ENCODE measurements at places on chromosomes 12 and 14. TPM values are rescaled to one million over a fixed set of nuclear protein-coding genes. Genes with fewer than 3 reads are reported as not detected.

DNA sequence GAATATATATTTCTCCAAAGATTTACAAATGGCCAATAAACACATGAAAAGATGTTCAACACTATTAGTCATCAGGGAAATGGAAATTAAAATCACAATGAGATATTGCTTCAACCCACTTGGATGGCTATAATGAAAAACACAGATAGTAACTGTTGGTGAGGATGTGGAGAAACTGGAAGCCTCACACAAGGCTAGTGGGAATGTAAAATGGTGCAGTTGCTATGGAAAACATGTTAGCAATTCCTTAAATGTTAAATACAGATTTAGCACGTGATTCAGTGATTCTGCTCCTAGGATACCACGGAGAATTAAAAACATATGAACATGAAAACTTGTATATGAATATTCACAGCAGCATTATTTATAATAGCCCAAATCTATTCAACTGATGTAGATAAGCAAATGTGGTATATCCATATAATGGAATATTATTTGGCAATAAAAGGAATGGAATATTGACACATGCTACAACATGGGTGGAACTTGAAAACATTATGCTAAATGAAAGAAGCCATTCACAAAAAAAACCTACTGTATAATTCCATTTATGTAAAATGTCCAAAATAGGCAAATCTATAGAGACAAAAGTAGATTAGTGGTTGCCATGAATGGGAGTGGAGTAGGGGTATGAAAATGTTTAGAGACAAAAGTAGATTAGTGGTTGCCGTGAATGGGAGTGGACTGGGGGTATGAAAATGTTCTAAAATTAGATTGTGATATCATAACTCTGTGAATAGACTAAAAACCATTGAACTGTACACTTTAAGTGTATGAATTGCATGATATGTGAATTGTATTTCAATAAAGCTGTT lies 227.1 kb upstream of the DDHD1 start:
- no peak for DNase-seq

GRCh38 chr14:98864211-98864610 lies 407.8 kb downstream of the BCL11B start:
- DNase-seq = no peak

DNA sequence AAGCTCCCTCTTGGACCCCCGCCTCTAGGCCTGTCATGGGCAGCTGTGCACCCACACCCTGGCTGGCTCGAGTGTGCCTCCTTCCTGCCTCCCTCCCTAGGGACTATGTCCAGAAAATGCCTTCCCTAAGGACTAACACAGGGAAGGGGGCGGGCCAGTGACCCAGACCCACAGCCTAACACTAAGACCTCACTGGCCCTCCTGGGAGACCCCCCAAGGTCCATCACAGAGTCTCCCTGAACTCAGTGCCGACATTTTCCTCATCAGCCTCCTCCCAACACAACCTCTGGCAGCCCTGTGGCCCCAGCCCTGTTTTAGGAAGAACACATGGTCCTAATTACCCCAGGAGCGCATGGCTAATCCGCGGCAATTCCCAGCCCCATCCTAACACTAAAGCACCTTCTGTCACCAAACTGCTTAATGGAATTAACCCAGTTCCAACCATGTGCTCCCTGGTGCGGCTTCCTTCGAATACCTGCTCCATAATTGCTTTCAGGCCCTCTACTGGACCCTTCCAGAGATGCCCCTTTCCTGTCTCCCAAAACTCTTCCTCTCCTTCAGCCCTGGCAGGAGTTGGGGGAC lies 5.6 kb downstream of the MSI1 start:
- DNase-seq = no peak

DNA sequence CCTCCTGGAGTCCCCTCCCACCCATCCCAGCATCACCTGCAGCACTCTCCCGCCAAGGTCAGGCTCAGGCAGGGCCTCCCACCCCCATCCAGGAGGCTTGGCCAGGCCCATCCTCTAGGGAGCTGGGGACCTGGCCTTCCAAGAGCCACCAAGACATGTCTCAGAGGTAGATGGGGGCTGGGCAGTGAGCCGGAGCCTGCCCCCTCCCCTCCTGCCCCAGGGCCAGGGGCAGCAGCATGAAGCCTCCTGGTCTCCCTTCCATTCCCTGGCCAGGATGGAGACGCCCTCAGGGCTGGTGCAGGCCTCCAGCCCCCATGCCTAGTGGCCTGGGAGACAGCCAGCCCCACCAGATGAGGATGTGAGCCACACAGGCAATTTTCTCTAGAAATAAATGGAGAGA lies 69.3 kb upstream of the C14orf180 start:
- no peak for DNase-seq

GRCh38 chr14:61752626-61753025 lies 9.6 kb upstream of the SNAPC1 start:
- no peak for DNase-seq

GRCh38 chr14:30706704-30707103 lies 84.6 kb downstream of the SCFD1 start:
- no peak for DNase-seq

- no peak for DNase-seq
Measured at GRCh38 chr14:103385929-103386712, 906 bp downstream of the MARK3 start.

DNA sequence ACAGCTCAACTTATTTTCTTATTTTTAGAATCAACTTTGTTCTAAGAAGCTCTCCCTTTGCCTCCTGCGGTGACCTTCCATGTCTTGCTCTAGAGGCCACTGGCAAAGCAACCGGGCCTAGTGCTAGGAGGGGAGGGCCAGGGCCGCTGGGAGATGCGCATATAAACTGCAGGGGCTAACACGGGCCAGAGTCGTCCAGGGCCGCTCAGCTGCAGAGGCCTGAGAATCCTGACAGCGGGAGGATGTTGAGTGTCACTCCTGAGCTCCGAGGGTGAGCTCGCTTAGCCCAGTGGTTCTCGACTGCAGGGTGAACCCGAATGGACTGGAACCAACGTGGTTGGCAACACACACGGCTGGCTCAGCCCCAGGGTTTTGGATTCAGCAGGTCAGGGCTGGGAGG lies 6.5 kb upstream of the PIWIL1 start:
- no peak for DNase-seq

GRCh38 chr14:24900269-24901100 lies 149.5 kb downstream of the STXBP6 start:
- no peak for DNase-seq

GRCh38 chr12:69900720-69901131 lies 75.7 kb downstream of the MYRFL start:
- DNase-seq = no peak

DNA sequence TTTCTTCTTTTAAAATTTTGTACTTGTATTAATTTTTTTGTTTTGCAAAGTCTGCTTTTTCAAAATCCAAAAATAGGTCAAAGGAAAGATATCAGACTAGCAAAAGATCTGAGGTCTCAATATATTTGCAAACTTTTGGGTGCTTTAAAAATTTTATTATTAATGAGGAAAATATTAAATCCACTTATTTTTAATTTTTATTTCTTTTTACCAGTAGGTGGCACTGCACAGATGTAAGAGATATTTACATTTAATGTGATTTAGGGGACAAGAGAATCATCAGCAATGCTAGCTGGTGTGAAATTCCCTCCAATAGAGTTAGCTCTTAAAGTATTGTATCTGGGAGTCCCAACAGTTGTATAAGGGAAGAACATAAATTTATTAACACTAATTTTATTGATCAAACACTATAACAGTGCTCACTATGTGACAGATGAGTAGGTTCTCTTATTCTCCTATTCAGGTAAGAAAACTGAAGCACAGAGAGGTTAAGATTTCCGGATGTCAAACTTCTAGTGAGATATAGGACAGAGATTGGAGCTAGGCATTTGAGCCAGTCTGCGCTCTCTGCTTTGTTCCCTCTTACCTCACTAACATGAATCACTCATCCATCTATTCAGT lies 30.5 kb downstream of the ALX1 start:
- no peak for DNase-seq

GRCh38 chr14:34088914-34089313 lies 138.0 kb upstream of the EGLN3 start:
- DNase-seq = no peak

DNA sequence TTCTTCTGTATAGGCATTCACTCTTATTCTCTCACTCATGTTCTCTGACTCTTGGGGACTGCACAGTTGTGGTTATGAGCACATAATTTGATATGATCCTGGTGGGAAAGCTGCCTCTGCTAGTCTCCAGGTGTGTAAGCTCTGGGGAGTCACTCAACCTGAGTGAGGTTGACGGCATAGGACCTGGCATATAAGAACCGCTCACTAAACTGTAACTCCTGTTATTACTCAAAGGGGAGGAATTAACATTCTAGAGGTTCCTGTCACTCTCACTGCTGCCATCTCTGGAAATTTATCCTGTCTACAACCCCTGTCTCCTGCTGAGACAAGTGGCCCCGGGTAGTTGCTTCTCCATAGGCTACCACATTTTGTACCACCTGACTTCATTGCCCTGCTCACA lies 14.0 kb downstream of the SRSF5 start:
- DNase-seq = no peak

DNA sequence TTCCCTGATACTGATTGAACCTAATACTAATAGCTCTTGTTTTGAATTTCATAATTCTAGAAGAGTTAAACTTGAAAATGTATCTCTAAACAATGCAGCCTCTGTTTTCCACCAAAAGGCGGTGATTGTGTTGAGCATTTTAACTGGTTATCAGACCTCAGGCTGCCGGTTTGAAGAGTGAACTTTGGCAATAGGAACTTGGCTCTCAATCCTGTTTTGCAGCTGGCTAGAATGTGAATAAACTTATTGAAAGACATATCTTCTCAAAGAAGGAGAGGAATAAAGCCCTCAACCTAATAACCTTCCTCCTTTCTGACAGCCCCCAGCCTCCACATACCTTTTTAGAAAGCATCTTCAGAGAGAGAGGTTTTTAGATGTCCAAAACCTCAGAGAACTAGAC lies 105.4 kb downstream of the SRGAP1 start:
- no peak for DNase-seq

DNA sequence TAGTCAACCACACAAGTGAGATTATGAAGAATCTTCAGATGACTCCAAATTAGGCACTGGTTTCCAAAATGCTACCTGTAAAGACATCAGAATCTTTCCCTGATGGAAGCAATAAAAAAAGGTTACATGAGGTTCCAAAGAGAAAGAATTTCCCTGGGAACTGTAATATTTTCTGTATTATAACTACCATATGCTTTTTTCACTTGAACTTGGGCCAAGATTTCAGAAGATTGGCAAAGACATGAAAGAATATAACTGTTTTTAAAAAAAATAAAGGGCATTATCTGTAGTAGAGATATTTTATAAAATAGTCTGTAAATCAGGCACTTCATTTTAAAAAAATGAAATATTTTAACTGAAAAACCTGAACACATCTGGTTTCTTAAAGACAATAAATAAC lies 12.9 kb downstream of the HECTD1 start:
- no peak for DNase-seq

DNA sequence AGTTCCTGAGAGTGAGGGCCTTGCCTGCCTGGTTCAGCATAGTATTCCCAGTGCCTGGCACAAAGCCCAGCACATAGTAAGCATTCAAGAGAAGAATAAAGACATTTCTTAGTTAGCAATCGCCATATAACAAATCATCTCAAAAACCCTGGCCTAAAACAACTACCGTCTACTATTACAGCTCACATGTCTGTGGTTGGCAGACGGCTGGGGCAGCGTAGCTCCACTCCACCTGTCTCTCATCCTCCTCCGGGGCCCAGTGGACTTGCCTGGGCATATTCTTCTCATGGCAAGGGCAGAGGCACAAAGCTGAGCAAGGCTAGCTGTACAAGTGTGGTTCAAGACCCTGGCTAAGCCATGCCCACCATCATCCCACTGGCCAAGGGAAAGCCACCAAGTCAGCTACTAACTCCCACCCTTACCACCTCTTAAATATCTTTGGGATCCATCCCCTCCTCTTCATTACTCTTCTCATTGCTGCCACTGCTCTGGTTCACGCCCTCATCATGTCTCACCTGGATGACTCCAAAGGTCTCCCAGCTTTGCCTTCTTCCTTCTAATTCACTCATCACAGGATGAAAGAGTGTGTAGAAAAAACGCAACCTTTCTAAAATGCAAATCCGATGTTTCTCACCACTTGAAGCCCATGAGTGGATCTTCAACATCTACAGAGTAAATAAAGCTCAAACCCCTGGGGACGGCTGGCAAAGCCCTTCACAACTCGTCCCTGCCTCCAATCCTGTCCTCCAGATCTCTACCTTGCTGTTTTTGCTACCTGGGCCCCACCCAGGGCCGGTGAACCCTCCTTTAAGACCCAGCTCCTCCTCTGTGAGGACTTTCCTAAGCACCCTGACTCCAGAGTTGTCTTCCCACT lies 10.4 kb downstream of the TMEM229B start:
- no peak for DNase-seq

DNA sequence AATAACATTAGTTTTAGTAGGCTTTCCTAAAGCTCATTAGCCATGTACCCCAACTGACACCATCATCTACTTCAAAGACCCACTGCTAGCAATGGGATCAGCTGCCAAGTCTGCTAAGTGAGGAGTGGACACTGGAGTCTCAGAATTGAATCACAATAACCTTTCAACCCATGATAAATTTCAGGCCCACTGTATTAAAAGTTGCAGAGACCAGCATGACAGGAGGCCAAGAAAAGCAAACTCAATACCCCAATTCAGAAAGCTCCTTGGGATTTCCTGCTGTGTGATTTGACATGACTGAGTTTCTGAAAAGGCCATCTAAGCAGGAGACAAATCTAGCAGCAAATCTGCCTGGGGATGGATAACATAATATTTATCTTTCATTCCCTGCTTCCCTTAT lies 320.7 kb downstream of the NELL2 start:
- no peak for DNase-seq

DNA sequence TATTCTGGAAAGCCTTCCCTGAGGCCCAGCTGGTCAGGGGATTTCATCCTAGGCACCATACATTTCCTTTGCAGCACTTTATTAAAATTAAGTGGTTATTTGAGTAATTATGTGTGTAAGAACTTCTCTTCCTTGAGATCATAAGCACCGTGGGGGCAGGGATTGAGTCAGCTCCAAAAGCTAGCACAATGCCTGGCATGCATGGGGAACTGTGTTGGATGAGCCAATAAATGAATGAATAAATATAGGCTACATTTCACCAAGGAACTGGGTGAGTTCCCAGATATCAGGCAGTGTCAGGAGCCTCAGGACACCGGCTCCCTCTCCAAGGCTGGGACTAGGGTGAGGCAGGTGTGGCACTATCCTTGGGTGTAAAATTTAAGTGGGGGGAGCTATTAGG lies 82.8 kb upstream of the FBXO21 start:
- no peak for DNase-seq

- DNase-seq = no peak
Measured at GRCh38 chr12:19432309-19433170, 6.8 kb upstream of the AEBP2 start.

The KERA gene
- total RNA-seq = not detected

The OVCH1 gene
- total RNA-seq = 0.24 TPM

The TOX4 gene
- total RNA-seq = 86.5 TPM

The SYCP3 gene
- not detected for total RNA-seq
